Bronchial epithelial cell (primary cell): ENCODE measurements at places on chromosomes 7 and 10. TPM values are rescaled to one million over a fixed set of nuclear protein-coding genes. Genes with fewer than 3 reads are reported as not detected.

RALA gene
- 15.3 and 22.4 TPM in 2 replicates for total RNA-seq

ITPRIP gene
- total RNA-seq = 12.9 and 30.7 TPM in 2 replicates

FHIP2A gene
- 6.8 and 7.9 TPM in 2 replicates for total RNA-seq

SORCS1 gene
- not detected in 2 replicates for total RNA-seq

TEX36 gene
- total RNA-seq = not detected in 2 replicates

SFTPD gene
- 0.77 and 0.79 TPM in 2 replicates for total RNA-seq

IL15RA gene
- 0.51 and 0.79 TPM in 2 replicates for total RNA-seq

CISD1 gene
- 13.4 and 19.8 TPM in 2 replicates for total RNA-seq

CCL24 gene
- not detected in 2 replicates for total RNA-seq

BHLHA15 gene
- 2.3 and 3.2 TPM in 2 replicates for total RNA-seq

ANKRD7 gene
- total RNA-seq = 0.26 TPM in 2 replicates

SNX8 gene
- 8.7 and 12.9 TPM in 2 replicates for total RNA-seq

ELMO1 gene
- total RNA-seq = under 0.01 TPM in 1 of 2 replicates, not detected in the other

ADRB1 gene
- 1.8 and 2.2 TPM in 2 replicates for total RNA-seq

CNPY1 gene
- total RNA-seq = not detected in 2 replicates

NODAL gene
- under 0.01 TPM in 1 of 2 replicates, not detected in the other for total RNA-seq

ETV1 gene
- 0.13 and 0.26 TPM in 2 replicates for total RNA-seq

CALML5 gene
- total RNA-seq = 0.79 and 4.4 TPM in 2 replicates

SFMBT2 gene
- total RNA-seq = under 0.01 TPM in 2 replicates

LIPJ gene
- not detected in 2 replicates for total RNA-seq

SNCG gene
- total RNA-seq = 22.3 and 25.5 TPM in 2 replicates

CYP2E1 gene
- under 0.01 and 0.26 TPM in 2 replicates for total RNA-seq

PKD2L1 gene
- total RNA-seq = under 0.01 TPM in 1 of 2 replicates, not detected in the other

MYO1G gene
- total RNA-seq = 0.13 and 0.26 TPM in 2 replicates

ZNF488 gene
- total RNA-seq = under 0.01 and 0.13 TPM in 2 replicates

EXOC4 gene
- 84.0 and 84.6 TPM in 2 replicates for total RNA-seq

ADAM8 gene
- total RNA-seq = 34.2 and 41.6 TPM in 2 replicates
